ENCODE measurements at places on chromosomes 3 and 15. TPM values are rescaled to one million over a fixed set of nuclear protein-coding genes. Genes with fewer than 3 reads are reported as not detected.
A peak's percentile ranks its signal among the peaks of the same experiment; 100 is the strongest.

DNA sequence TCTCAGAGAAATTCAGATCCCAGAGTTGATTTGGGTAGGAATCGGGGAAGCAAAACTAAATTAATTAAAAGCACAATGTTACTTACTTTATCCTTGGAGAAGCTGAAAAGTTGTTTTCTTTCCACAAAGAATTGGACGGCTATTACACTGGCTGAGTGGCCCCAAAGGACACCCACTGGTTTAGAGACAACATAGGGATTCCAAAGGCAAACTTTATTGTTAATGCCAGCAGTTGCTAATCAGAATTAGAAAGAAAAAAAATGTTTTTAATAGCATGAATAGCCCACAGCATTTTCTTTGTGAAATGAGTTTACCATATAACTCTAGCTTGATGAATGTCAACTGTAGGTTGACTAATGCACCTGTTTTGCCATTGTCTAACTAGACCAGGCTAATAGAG is 51.7 kb downstream of the WDR49 start:
- DNase-seq = no peak
- peaks cover 5% of the 10 kb centered on the region for H3K27me3 ChIP-seq
- H3K36me3 ChIP-seq = no peaks in the 10 kb centered on the region
- H3K4me1 ChIP-seq = no peaks in the 10 kb centered on the region

- no peaks in the 10 kb centered on the region for H3K36me3 ChIP-seq
- no peak for DNase-seq
- no peak overlapping the region for H3K4me3 ChIP-seq
- no peaks in the 10 kb centered on the region for H3K27me3 ChIP-seq
Observed at GRCh38 chr3:13066834-13067233, 6.4 kb downstream of the IQSEC1 start.

- H3K27me3 ChIP-seq = no peaks in the 10 kb centered on the region
- peak overlapping the region; percentile 86 for H3K27ac ChIP-seq
- no peak overlapping the region for H3K4me3 ChIP-seq
Observed at GRCh38 chr3:193783166-193783896, 190.3 kb downstream of the OPA1 start.

DNA sequence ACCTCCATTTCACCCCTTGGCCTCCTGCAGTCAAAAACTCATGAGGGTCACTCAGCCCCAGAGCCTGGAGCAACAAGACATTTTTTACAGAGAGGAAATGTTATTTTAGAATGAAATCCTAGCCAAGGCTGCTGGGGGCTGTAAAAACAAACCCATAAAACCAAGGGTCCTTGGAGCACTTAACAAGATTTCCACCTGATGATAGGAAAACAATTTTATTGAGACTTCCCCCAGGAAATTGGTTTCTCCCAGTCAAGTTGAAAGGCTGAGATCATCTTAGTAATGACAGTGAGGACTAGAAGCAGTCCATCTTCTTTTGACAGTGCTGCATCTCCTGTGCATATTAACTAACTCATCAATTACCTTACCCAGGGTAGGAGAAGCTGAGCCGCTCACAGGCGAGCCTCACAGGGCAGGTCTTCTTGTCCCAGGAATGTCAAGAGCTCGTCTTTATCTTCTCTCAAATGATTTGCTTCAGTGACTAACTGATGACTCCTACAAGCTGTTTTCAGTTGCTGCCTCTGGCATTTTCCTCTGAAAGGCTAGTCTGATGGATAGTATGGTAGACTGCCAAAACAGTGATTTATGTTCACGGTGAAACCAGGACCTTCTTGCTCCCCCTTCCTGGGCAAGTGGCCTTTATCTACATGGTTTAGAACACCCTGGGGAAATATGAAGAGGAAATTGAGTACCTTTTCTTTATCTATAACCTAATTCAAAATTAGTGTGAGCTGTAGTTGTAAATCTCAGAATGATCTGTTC is 34.6 kb upstream of the AEN start:
- no peaks in the 10 kb centered on the region for H3K36me3 ChIP-seq

DNA sequence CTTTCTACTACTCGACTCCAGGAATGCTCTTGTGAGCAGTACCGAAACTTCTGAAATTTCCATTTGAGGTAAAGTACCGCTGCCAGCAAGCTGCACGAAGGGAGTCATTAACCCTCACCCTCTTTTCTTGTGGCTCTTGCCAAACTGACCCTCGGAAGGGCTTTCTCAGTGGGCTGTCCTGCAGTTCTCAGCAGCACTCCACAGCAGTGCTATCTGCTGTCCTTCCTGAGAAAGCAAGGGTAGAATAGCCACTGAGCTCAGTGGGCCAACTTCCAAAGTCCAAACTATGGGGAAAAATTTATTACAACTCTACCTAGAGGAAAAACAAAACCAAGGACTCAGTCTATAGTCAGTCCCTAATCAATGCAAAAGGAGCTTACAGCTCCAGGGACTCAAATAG is 38.5 kb upstream of the COL8A1 start:
- H3K27ac ChIP-seq = no peak overlapping the region
- no peak overlapping the region for H3K4me3 ChIP-seq
- no peaks in the 10 kb centered on the region for H3K4me1 ChIP-seq
- DNase-seq = no peak
- H3K27me3 ChIP-seq = no peaks in the 10 kb centered on the region

Gene NLGN1
- 0.39 TPM for total RNA-seq

Gene ANKRD34C
- total RNA-seq = not detected

Gene ADAMTS17
- 0.15 TPM for total RNA-seq

Gene CRYGS
- total RNA-seq = 3.9 TPM

Data from A673 (cell line).